ENCODE measurements at places on chromosomes 7 and 10.

- DNase-seq, result no peak
Observed at GRCh38 chr7:151873402-151873965, 3.4 kb downstream of the PRKAG2 start.

DNA sequence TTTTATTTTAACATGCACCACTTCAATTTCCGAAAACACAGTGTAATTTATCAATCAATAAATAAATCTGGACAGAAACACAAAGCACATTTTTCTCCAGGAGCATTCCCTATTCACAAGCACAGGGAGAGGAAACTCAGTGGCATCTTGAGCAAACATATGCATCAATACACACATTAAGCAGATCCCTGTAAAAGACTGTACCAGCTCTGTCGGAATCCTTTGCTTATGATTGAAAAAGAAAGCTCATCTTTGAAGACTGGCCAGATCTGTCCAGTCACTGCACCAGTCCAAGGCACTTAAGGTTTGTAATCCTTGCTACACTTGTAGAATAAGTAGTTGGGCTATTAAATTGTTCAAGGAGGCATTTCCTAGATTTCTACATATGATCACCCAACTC is 343.9 kb downstream of the BMPER start:
- no peak for DNase-seq

DNA sequence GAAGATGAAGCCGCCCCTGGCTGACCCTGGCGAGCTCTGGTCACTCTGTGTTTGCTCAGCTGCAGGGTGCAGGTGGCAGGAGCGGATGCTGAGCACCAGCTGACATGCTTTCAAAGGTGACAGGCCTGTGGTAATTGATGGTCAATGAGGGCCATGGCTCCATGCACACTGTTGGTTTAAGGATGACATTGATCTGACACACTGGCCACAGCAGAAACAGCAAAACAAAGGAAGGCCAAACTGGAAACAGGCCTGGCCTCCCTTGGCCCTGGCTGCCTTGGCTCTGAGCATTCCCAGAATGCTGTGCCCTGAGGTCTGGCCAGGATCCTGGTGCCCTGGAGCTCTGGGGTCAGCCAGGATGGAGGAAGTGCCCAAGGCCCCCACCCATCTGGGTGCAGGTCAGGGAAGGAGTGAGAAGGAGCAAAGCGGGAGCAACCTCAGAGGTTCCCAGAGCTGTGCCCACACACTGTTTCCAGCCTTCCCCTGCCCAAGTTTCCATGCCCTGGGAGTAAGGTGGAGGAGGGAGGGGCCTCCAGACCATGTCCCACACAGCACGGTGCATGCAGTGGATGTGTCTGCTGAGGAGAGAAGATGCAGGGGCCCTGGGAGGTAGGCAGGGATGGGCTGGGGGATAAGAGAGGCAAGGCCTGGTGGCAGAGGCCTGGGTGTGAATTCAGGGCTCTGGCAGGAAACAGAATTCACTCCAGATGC is 302.2 kb downstream of the RPS24 start:
- no peak for DNase-seq

GRCh38 chr10:88986549-88987242 is 3.9 kb upstream of the FAS start:
- no peak for DNase-seq

- no peak for DNase-seq
Observed at GRCh38 chr7:9022456-9022855, 589.0 kb downstream of the NXPH1 start.

- DNase-seq, result no peak
Observed at GRCh38 chr10:132587175-132587574, 49.6 kb downstream of the INPP5A start.

- DNase-seq, result no peak
Observed at GRCh38 chr7:27560706-27561235, 101.9 kb downstream of the HIBADH start.

- DNase-seq, result no peak
Observed at GRCh38 chr7:15967551-15967950, 281.1 kb upstream of the MEOX2 start.

DNA sequence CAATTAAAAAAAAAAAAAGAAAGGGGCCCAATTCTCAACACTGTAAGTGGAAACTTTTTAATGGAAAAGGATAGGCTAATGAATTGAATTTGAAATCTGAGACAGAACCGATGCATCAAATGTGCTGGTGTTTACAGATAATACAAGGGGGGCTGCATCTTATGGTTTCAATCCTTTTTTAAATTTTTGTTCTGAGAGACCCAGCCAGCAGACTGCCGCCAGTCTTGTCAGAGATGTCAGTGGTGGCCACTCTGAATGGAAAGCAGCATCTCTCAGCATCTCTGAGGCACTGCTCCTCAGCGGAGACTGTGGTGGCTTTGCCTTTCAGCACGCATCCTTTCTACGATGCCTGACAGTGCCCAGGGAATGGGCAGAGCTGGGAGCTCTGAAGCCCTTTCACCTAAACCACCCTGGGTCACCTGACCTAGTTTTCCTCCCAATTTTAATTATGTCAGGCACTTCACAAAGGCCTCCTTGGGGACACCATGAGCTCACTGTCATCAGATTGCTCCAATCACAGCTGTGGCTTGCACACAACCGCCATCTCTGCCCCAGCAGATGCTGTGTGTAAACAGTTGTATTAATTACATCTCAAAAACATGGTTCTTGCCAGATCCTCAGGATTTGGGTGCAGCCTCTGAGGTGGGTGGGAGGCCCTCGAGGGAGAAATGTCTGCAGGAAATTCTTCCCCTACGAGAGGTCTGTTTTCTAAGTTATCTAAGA is 81.2 kb downstream of the EGFR start:
- no peak for DNase-seq

- DNase-seq, result no peak
Observed at GRCh38 chr7:30460246-30460633, 18.3 kb downstream of the NOD1 start.

DNA sequence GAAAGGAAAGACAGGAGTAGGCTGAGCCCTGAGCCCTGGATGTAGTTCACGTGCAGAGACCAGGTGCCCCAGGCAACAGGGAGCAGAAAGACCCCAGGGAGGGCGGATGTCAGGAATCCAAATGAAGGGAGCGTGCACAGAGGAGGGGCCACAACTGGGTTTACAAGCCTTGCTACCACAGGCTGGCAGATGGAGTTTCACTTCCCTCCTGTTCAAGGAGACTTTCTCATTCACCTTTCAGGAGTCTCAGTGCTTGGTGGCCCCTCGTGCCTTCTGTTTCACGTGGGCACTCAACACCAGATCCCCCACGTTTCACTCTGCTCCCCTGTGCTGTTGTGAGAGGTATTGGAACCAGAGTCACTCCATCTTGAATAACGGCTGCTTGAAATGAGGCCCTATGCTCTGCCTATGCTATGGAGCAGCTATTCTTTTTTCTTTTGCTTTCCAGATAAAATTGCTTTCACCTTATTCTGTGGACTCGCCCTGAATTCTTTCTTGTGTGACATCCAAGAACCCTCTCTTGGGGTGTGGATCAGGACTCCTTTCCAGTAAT is 601.4 kb upstream of the IGFBP3 start:
- DNase-seq, result no peak

- no peak for DNase-seq
Observed at GRCh38 chr10:129764901-129765663, 199.0 kb downstream of the EBF3 start.

DNA sequence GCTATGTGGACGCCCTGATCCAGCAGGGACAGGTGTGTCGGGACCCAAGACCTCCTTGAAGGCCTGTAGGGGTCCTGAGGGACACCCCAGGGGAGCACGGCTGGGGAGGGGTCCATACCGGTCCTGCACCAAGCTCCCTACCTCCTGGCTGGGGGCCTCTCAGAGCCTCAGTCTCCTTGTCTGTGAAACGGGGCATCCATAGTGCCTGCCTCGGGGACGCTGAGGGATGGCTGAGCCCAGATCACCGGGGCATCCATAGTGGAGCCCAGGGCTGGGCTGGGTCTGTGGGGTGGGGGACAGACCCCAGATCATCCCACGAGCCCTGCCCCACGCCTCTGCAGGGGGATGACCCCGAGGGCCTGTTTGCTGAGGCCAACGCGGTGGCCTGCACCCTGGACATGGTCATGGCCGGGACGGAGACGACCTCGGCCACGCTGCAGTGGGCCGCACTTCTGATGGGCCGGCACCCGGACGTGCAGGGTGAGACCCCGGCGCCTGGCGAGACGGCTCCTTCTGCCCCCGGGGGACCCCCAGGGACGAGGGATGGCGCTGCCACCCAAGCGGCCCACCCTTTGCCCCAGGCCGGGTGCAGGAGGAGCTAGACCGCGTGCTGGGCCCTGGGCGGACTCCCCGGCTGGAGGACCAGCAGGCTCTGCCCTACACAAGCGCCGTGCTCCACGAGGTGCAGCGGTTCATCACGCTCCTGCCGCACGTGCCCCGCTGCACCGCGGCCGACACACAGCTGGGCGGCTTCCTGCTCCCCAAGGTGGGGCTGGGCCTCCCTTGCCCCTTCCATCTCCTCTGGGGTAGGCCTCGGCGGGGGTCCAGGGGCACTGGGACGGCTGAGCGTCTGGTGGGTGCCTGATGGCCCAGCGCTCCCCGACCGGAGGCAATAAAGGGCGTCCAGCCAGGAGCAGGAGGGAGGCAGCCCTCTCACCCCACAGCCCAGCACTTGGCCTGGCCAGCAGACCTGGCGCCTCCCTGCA is 4.1 kb downstream of the CYP2W1 start:
- no peak for DNase-seq

GRCh38 chr7:128974241-128974934 is 36.7 kb downstream of the IRF5 start:
- DNase-seq, result no peak

GRCh38 chr7:130868139-130868538 is 134.1 kb upstream of the KLF14 start:
- no peak for DNase-seq

- no peak for DNase-seq
Observed at GRCh38 chr7:27046854-27047549, 48.8 kb downstream of the HOXA1 start.

- DNase-seq, result no peak
Observed at GRCh38 chr7:32958046-32959025, 1.1 kb downstream of the FKBP9 start.

DNA sequence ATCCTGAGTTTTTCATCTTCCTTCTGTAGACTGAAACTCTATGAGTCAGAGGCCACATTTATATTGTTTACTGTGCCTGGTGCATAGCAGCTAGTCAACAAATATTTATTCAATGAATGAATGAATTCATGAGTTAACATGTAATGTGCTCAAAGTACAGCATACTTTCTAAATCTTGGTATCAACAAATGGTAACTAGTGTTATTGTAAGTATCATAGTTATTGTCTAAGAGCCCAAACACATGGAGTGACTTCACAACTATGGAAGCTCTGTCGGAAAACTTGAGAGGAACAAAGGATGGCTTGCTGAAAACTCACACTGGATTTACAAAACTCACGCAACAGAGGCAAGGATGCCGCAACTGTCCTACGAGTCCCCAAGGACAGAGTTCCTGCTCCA is 35.9 kb downstream of the DENND2A start:
- DNase-seq, result no peak
